ENCODE measurements at places on chromosomes 7 and 10. TPM values are rescaled to one million over a fixed set of nuclear protein-coding genes. Genes with fewer than 3 reads are reported as not detected.
A peak's percentile ranks its signal among the peaks of the same experiment; 100 is the strongest.

- no peak for DNase-seq
Observed at GRCh38 chr7:11835260-11835659, 3.3 kb upstream of the THSD7A start.

DNA sequence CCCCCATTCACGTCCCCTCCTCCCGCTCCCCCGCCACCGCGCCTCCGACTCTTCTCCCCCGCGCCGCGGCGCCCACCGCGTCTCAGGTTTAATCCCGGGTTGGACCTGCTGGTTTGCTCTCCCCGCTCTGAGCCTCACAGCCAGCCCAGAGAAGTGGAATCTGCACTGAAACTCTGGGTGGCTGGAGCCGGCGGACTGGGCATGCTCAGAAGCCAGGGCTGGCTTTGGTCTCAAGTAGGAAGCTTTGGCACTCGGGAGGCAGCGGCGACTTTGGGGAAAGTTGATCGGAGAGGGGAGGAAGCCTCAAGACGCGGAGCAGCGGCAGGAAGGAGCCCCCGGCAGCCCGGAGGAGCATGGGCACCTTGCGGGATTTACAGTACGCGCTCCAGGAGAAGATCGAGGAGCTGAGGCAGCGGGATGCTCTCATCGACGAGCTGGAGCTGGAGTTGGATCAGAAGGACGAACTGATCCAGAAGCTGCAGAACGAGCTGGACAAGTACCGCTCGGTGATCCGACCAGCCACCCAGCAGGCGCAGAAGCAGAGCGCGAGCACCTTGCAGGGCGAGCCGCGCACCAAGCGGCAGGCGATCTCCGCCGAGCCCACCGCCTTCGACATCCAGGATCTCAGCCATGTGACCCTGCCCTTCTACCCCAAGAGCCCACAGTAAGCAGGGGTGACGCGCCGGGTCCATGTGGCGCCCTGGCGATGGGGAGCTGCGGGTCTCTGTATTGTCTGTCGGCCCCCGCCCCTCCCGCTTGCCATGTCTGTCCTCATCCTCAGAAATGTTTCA lies at the start of gene PRKG1:
Gene PRKG1, plus strand, starts transcription at position 250 of the 791 bp plus-strand sequence.
- DNase-seq: peak; percentile 22

DNA sequence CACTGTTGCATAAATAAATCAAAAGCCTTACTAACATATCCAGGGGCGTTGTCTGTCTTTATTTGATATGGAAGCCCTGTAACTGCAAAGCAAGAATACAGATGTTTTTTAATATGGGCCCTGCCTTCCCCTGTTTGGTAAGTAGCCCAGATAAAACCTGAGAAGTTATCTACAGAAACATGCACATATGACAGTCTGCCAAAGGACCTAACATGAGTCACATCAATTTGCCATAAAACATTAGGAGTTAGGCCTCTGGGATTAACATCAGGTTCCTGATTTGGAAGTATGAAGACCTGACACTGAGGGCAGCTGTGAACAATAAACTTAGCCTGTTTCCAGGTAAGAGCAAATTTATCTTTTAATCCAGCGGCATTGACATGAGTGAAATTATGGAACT lies 1588.8 kb downstream of the REEP3 start:
- DNase-seq: no peak

DNA sequence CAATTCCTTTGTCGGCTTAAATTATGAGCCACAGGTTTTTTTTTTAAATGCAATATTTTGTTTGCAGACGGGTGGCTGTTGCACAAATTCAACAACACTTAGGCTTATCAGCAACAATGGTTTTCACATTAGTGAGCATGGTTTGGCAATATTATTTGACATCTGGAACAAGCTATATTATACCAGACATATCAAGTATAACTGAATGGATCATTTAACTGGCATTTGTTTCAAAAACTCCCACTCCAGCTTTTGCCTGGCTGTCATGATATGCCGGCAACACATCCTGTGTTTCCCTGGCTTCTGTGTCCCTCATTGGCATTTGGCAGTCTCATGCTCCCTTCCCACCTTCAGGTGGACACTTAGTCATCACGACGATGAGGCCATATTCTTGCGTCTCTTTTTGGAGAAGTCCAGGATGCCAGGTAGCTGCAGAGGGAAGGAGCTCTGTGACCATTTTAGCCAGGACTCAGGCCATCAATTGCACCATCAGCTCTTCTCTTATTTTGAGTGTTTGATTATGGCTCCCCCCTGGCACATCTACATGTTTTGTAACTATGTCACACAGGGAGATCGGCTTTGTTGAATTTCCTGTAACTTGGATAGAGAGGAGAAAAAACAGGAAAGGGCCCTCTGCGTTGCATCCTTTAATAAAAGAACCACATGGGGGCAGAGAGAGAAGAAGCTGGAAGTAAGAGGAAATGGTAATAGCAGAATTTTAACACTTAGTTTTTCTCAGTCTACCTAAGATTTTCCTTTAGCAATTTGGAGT lies 413.9 kb downstream of the LRMDA start:
- DNase-seq: no peak

Gene HTRA1
- total RNA-seq: 210 TPM

DNA sequence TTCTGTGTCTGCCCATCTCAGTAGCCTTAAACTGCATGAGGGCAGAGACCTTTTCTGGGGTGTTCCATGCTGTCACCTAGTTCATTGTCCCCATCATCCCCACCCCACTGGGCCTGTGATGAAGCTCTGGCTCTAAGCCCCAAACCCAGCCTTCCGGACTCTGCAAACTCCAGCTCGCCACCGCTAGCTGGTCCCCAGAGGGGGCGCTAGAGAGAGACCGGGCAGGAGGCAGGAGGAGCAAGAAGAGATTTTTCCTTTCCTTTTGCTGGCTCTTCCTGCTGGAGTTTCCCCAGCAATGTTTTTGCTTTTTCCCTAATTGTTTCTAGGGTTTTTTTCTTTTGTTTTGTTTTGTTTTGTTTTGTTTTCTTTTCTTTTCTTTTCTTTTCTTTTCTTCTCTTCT lies 234.4 kb downstream of the TEX36 start:
- no peak for DNase-seq

GRCh38 chr10:8245131-8245813 lies 190.8 kb downstream of the GATA3 start:
- DNase-seq: no peak

Gene ETV1
- total RNA-seq: 15.2 TPM

Gene ANKRD61
- total RNA-seq: not detected

DNA sequence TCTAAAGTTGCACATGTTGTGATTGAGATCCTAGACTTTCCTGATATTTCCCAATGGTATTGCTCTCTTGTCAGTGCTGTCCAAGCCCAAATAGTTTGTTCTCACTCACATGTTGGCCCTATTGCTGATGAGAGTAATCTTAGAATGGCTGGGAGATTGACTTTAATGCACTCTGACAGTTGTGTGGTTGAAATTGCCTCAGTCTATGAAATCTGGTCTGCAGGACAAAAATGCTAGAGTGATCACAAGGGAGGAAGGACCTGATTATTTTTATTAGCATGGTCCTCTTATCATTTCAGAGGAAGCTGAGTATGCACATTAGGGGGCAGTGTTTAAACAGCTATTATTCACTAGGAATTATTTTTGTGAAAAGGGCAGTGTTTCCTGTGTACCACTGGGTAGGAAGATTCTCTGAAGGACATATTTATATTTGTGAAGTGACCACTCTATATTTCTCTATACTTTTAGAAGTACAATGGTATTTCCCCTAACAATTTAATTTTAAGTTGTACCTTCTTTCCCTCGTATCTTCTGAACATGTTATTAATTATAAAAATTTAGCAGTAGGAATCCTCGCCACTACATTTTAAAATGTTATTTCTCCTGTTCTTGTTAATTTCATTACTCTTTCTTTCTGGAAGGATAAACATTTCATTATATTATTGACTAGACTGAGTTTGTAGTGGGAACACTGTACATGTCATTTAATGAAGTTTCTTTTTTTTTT lies 64.4 kb downstream of the SUGCT start:
- no peak for DNase-seq

GRCh38 chr7:16785321-16785720 lies 19.5 kb downstream of the AGR2 start:
- DNase-seq: no peak

DNA sequence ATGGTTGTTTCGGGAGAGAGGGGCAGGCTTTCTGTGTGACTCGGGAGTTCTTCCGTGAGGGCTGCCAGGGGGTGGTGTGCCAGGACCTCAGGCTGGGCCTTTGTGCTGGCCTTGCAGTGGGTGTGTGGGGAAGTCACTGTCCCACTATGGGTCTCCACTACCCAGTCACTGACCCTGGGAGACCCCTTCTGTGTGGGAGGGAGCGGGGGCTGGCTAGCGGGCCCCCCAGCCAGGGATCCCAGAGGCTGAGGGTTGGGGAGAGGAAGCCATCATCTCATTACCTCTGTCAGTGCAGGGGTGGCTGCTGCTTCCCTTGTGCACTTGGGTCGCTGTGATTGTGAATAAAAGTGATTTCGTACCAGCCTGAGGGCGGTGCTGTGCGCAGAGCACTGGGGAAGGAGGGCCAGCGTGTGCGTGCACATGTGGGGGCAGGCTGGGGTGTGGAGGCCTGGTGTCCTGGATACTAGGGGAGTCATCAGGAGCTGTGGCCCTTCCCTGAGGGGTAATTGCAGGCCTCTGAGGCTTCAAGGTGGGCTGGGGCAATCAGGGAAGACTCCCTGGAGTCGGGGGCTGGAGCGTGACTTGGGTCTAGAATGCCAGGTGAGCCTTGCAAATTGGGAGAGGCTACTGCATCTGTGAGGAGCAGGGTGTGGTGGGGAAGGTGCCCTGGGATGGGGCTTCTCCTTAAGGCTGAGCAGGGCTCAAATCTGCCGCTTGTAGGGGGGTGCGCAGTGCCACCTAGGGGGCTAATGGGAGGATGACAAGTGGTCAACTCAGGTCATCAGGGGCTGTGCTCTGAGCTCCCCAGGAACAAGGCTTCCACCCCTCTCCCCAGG lies 98.9 kb downstream of the NEURL1 start:
- DNase-seq: no peak

Gene FAM221A
- total RNA-seq: 2.0 TPM

GRCh38 chr10:47140761-47141348 lies 159.1 kb upstream of the GDF10 start:
- DNase-seq: no peak

Gene CALCR
- not detected for total RNA-seq

Gene FANK1
- total RNA-seq: 4.8 TPM

Gene WDR91
- total RNA-seq: 3.6 TPM

GRCh38 chr7:100678291-100678984 lies 4.9 kb downstream of the GNB2 start:
- no peak for DNase-seq

Gene JAKMIP3
- total RNA-seq: 0.05 TPM

GRCh38 chr7:50449881-50450589 lies at the start of gene FIGNL1:
Gene FIGNL1, minus strand, starts transcription at chr7:50450350. Its CDS starts 3,063 bp downstream, at chr7:50447287.
- no peak for DNase-seq

DNA sequence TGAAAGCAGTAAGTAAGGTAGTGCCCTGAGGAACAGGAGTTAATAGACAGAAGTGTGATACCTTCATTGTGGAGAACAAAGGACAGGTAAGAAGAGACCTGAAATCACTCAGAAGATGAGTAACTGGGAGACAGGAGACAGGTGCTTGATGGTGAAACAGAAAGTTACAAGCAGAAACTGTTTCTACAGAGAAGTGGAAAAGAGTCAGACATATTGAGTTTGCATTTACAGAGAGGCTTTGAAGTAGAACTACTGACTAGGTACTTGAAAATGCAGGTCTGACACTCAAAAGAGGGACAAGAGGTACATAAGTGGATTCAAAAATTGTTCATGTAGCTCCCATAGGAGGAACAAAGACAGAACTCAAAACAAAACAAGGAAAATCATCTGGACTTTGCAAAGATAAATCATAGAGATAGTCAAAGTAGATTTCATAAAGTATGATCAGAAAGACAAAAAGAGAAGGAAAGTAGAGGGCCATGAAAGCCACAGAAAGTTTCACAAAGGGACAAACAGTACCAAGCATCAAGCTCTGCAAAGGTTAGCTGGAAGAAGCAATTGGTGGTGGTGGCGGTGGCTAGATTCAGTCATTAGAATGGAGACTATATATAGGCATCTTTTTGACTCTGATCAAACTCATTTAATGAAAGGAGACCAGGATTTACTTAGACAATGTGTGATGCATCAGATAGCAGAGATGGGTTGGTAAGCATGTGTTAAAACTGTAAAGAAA lies 198.4 kb downstream of the PCLO start:
- no peak for DNase-seq

DNA sequence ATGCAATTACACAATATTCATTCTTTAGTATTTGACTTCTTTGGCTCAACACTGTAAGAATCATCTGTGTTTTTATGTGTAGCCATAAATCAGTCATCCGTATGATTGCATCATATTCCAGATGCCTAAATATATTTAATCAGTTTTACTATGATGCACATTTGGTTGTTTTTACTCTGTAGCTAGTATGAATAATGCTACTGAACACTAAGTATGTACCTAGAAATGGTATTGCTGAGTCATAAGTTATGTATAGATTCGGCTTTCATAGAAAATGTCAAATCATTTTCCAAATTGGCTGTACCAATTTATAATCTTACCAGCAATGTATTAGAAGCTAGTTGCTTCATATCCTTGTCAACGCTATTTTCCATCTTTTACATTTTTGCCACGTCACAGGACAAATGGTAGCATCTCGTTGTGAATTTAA lies 197.3 kb upstream of the PLXNA4 start:
- no peak for DNase-seq

- peak; percentile 22 for DNase-seq
Observed at GRCh38 chr10:22986771-22987542, 59.1 kb downstream of the ARMC3 start.

GRCh38 chr7:48351900-48352299 lies 180.6 kb downstream of the ABCA13 start:
- no peak for DNase-seq

DNA sequence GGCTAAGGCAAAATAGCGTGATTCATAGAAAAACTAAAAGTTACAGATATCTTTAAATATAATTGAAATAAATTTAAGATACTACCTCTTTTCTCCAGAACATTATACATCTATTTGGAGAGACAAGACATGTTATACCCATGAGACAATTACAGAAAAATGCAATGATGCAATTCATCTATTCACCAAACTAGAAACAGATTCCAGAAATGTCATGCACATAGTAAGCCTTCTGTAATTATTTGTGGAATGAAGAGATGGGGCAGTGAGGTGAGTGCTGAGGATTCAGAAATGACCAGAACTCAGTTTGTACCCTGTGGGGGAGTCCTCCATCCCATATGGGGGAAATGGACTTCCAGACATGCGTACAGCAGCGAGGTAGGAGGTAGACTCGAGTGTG lies 99.4 kb downstream of the MKX start:
- DNase-seq: no peak

DNA sequence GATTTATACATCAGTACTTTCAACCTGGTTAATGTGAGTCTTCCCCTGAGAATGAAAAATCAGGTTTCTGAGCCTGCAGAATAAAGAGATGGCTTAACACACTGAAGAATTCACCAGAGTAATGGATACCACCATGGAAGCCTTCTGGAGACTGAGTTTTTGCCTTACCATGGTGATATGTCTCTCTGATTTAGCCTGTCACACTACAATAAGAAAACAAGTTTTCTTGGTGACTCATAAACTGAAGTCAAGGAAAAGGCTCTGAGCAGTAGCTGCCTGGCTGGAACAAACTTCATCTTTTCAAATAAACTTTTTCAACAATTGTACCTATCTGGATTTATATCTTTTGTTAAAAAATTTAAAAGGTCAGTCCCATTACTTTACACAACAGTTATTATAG lies 229.0 kb downstream of the PRPF18 start:
- no peak for DNase-seq

Gene CEP55
- 18.4 TPM for total RNA-seq

Data from glomerular endothelial cell (primary cell).